ENCODE measurements at places on chromosomes 16 and 17. TPM values are rescaled to one million over a fixed set of nuclear protein-coding genes. Genes with fewer than 3 reads are reported as not detected.

The GALK1 gene
- polyA plus RNA-seq = 86.7 TPM

The DUS1L gene
- polyA plus RNA-seq = 82.5 TPM

The KRT33B gene
- polyA plus RNA-seq = not detected

The CTRB1 gene
- not detected for polyA plus RNA-seq

The TBC1D3I gene
- not detected for polyA plus RNA-seq

The VTN gene
- polyA plus RNA-seq = not detected

The KRTAP2-3 gene
- polyA plus RNA-seq = not detected

The ZNF385C gene
- not detected for polyA plus RNA-seq

The CDRT15L2 gene
- polyA plus RNA-seq = not detected

The ACSM2B gene
- not detected for polyA plus RNA-seq

DNA sequence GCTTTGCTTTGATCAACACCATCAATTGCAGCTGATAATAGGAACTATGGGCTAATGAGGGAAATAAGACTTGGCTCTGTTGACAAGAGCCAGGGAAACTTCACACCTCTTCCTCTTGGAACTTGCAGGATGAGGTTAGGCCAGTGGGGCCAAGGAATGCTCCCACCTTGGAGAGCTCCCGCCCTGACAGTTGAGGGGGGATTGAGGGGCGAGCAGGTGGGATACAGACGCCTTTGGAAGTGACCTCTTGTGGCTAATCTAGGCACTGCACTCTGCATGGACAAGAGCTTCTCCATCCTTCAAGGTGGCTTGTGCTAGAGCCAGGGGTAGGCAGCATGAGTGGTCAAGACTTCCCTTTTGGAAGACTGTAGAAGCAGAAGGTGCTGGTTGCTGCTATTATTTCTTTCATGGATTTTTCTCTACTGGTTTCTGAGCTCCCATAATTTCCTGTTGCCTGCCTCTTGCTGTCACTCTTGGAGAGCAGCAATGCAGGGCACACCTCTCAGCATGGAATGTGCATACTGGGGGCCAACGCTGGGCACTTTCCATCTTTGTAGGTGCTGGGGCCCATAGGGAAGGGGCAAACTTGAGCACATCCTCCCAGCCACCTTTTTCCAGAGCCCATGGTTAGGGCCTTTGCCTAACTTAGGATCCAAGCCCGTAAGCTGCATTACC, 2.3 kb upstream of the PHF12 start:
- DNase-seq = peak; percentile 37

DNA sequence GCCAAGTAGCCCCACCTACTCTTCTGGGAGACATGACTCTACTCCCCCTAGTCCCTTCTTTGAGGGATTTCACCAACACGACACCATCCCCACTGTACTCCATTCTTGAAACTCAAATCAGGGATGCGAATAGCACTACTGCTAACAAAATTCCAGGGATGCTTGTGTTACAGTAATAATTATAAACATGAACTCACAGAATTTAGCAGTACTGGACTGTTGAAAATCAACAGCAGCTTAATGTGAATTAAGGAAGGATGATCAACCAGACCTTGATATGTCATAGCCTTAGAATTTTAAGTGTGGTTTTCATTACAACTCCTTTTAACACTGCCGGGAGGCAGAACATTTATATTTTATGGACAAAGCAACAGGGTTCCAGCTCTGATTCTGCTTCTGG, 37.9 kb downstream of the AMFR start:
- DNase-seq = no peak

- DNase-seq = no peak
Observed at GRCh38 chr17:34624767-34625383, 45.5 kb downstream of the TMEM132E start.

- no peak for DNase-seq
Observed at GRCh38 chr16:70597135-70597835, 49.1 kb upstream of the IL34 start.

- no peak for DNase-seq
Observed at GRCh38 chr17:65888649-65889048, 303.3 kb downstream of the CEP112 start.

DNA sequence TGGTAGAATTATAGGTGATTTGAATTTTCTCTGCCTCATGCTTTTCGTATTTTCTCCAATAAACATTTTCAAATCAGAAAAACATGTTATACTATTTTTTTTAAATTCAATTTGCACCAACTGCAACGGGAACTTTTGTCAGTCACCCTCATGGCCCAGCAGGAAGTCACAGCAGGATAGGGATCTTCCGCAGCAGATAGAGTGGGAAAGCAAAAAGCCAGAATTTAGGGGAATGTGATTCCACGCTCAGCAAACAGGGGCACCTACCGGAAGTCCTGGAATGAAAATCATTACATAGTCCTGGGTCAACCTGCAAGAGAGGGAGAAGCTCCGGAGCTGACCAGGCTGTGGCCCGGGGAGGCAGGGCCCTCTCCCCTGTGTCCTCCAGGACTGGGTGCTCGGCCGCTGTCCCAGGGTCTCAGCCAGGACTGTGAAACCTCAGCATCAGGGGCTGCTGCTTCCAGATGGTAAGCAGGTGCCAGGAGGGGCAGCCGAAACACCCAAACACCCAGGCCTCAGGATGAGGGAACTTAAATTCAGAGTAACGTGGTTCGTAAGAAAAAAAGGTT, 3.9 kb downstream of the SLC47A2 start:
- DNase-seq = no peak

- no peak for DNase-seq
Observed at GRCh38 chr17:32656886-32657285, 170.1 kb downstream of the CDK5R1 start.

- DNase-seq = no peak
Observed at GRCh38 chr17:7262192-7262934, at the start of gene CLDN7. Gene CLDN7, minus strand, starts transcription at chr17:7262478. Its CDS starts 435 bp downstream, at chr17:7262043.

GRCh38 chr16:2692948-2693651, 10.8 kb downstream of the KCTD5 start:
- DNase-seq = peak; percentile 8

GRCh38 chr16:56828647-56829046, 36.4 kb upstream of the SLC12A3 start:
- DNase-seq = no peak

DNA sequence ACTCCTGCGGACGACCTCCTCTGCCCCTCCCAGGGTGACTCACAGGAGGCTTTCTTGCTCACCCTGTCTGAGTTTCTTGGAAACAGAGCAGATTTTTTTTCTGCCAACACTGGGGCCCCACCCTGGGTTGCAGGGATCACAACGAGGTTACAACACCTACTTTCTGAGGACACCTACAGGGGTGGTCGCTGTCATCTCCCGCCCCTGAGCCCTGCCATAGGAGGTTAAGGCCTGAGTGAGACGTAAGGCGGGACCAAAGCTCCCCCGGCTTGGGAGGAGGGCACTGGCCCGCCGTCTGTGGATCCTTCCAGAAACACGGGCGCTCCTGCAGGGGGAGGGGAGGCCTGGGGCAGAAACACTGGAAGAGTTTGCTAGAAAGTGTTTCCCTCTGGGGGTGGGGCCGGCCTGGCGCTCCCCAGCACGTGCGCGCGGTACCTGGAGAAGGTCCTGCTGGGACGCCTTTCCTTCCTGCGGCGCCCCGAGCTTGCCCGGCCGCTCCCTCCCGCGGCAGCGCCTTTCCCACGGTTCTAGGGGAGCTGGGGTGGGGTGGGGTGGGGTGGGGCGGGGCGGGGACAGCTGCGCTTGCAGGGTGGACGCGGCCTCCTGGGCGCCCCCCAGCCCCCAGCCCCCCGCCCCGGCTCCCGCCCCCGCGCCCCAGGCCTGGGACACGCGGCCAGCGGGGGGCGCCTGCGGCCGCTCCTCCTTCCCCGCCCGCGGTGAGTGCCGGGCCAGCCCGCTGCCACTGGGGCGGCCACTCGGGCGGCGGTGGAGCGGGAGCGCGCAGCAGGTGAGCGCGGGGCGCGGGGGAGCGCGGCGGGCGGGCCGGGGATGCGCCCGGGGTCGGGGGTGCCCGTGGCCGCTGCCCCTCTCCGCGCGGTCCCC, 20.7 kb upstream of the ADCY7 start:
- DNase-seq = peak; percentile 61
